SK-N-DZ (cell line): ENCODE measurements at places on chromosomes 4 and X.
A peak's percentile ranks its signal among the peaks of the same experiment; 100 is the strongest.

DNA sequence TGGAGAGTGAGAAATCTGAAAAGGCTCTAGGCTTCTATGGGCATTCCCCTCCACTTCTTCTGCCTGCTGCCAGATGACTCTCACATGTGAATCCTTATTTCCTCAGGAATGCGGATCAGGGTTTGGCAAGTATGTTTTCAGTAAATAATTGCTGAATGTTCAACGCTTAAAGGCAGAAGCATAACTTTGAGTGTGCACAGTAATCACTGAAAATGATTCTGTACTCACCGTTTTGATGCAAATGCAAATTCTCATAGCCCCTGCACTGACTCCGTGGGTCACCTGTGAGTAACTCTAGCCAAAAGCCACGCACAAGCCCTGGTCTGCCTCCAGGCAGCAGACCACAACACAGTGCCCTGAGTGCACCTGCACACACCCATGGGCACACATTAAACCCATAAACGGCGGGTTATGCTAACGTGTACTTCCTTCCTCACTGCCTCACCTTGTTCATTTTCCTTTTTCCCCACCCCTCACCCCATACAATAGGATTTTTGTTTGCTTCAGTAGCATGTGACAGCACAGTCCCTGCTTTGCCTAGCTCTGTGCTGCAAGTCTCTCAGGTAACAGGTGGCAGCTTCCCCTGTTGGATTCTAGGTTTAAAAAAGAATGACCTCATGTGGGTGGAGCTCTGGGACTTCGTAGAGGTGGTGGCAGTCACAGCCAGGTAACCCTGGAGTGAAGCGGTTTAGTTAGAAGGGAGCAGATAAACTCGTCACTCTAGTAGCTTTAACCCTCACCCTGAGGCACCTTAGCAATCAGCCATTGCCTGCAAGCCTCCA is at the start of gene ARHGEF38:
Gene ARHGEF38 (plus strand): TSS at position 656 of the 782 bp plus-strand sequence. CDS start 146 bp downstream, outside the sequence.
- no peak for DNase-seq

- DNase-seq = no peak
Observed at GRCh38 chr4:152164561-152164960, 371.3 kb downstream of the FBXW7 start.

DNA sequence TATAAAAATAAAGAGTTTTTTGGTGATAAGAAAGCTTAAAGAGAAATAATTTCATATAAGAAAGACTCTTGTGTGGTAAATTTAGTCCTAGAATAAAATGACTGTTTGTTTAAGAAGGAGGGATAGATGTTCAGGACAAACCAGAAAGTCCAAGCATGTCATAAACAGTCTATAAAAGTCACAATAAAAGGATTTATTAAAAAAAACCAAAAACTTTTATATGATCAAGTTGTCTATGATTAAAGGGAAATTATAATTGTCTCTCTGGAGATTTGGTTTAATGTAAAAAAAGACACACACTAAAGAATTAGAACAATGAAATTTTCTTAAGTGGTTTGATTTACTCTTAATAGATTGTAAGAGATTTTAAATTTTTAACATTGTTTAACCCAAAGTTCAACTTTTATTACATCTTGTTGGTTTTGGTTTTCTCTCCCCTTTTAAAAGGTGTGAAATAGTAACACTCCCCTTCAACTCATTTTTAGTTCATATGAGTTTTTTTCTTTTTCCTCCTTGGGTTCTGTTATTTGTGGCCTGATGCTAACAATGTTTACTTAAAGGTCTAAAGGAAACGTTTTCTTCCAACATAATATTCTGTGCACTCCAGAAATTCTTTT is 89.7 kb downstream of the PDHA2 start:
- DNase-seq = peak; percentile 4

GRCh38 chr4:185470501-185471195 is 885 bp downstream of the CCDC110 start:
- DNase-seq = peak; percentile 36

- DNase-seq = no peak
Observed at GRCh38 chrX:23802431-23802830, 19.5 kb downstream of the SAT1 start.

GRCh38 chr4:1569461-1570151 is 114.5 kb downstream of the FAM53A start:
- no peak for DNase-seq

DNA sequence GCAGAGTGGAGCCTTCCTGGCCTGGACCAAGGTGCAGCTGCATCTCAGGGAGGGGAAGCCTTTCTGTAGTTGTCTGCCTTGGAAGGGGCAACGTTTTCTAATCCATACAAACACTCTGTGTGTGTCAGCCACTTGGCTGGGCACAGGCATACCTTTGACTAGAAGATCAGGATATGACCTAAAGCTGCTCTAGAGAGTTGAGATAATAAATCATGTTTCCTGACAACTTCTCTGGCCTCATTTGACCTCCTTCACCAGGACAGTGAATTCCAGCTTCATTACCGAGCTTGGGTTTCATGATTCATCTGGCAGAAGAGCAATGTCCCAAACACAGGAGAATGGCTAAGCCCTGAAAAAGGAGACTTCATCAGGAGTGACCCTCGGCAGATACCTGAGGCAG is 89.6 kb upstream of the KIT start:
- DNase-seq = no peak

DNA sequence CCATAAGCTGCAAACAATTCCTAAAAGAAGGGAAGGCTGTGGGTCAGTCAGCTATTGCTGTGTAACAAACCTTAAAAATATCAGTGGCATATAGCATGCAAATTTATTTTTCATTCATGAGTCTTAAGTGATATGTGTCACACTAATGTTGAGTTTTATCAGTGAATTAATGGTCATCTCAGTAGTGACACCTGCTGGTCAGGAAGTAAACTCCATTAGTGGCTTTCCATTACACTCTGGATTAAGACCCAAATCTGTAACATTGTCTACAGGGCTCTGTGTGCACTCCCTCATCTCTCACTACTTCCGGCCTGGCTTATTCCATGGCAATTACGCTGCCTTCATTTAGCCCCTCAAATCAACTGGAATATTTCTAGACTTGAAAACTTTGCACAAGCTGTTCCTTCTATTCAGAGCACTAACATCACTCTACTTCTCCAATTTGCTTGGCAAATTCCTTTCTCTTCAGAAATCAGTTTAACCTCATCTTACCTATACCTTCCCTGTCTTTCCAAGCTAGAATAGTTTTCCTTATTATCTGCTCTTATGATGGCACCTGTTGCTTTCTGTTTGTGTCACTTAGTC is 217.3 kb upstream of the TAPT1 start:
- peak; percentile 16 for DNase-seq

GRCh38 chr4:128228845-128229795 is 58.5 kb downstream of the PGRMC2 start:
- DNase-seq = peak; percentile 29

DNA sequence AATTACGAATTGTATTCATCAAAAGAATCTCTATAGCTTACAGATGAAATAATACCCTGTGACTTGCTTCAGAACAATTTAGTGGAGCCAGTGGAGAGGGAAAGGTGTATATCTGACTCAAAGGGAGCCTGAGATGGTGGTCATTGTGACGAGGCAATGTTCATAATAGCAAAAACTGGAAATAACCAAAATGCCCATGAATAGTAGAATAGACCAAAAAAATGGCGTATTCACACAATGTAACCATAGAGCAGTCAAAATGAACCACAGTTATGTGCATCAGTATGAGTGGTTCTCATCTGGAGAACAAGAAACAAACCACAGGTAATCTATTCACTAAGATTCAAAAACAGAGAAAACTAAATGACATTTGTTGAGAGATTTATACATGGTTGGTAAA is 125.3 kb upstream of the CLNK start:
- DNase-seq = no peak

DNA sequence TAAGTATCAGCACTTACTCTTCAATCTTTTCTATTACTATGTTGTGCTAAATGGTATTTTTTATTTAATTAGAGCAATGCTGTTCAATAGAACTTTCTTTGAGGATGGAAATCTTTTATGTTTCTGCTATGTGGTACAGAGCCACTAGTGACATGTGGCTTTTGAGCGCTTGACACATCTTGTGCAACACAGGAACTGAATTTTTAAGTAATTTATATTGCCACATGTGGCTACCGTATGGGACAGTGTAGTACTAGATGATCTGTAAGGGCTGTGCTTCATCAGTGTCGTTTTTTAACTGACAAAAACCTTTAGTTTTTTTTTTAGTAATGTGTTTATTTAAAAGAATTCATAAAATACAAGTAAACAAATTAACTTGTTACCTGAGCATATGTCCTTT is 22.4 kb downstream of the HPRT1 start:
- DNase-seq = no peak

- no peak for DNase-seq
Observed at GRCh38 chr4:133513901-133514300, 364.8 kb downstream of the PCDH10 start.

- no peak for DNase-seq
Observed at GRCh38 chr4:102696758-102697157, 64.0 kb downstream of the MANBA start.

- DNase-seq = no peak
Observed at GRCh38 chr4:18815081-18815778, 793.7 kb upstream of the LCORL start.

- DNase-seq = peak; percentile 33
Observed at GRCh38 chr4:174260099-174260498, 23.4 kb downstream of the FBXO8 start.

- no peak for DNase-seq
Observed at GRCh38 chr4:89257376-89257775, 50.2 kb downstream of the GPRIN3 start.

GRCh38 chr4:88457307-88458103 is 586 bp downstream of the HERC5 start:
- peak; percentile 10 for DNase-seq

DNA sequence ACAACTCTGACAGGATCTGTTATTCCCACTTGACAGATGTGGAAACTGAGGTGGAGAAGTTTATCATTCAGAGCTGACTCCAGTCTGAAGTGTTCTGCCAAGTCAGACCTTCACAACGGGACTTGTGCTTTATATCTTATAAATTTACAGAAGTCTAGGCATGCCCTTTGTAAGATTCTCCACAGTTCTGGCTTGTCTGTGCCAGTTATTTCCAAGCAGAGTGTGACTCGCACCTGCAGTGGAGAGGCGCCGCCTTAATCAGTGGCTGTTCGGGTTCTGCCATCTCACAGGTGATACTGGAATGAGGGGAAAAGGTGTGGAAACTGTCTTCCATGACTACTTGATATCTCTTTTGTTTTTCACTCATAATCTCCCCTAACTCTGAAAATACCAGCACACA is 63.2 kb downstream of the CPEB2 start:
- no peak for DNase-seq
